Calu3 (cell line): ENCODE measurements at places on chromosomes 12 and 14. TPM values are rescaled to one million over a fixed set of nuclear protein-coding genes. Genes with fewer than 3 reads are reported as not detected.

Gene DAO
- not detected in 2 replicates for total RNA-seq

DNA sequence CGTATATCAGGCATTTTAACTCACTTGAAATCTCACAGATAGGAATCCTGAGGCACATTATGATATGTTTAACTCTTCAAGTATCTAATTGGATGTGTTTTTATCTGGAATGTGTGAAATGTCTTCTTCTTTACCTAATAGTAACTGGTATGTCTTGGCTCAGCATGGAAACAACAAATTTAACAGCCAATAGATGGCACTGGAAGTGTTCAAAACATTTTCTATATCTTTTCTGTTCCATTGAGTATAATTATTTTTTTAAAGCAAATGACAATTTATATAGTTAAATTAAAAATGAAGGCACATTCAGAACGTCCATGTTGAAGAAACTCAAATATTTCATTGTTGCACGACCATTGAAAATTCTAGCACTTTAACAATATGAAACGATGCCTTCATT, 164.6 kb upstream of the SLC16A7 start:
- no peak for DNase-seq

GRCh38 chr14:77372304-77372841, 4.5 kb downstream of the TMED8 start:
- no peak for DNase-seq

DNA sequence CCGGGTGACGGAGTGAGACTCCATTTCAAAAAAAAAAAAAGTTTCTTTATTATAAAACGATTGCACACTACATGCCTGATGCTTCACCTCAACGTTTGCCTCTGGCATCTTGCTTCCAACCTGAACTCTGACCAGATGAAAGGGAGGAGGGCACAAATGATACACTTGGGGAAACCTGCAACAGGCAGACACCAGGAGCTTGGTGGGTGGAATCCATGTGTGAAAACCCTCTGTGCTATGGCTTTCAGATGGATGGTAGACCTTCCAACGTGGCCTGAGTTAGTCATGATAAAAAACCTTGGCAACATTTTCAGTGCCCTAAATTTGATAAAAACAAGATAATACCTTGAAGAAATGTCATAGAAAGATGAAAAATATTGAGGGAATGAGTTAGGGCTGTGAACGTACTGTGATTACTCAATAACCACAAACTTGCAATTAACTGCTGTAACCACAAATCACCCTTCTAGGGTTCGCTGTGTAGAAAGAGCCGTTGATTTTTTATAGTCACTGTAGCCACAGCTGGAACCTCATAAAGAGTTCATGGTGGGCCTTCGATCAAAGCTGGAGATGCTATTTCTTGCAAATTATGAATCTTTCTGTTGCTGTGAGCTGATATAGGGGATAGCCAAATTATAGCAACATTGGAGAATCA, 26.1 kb upstream of the GZMB start:
- DNase-seq, result no peak

DNA sequence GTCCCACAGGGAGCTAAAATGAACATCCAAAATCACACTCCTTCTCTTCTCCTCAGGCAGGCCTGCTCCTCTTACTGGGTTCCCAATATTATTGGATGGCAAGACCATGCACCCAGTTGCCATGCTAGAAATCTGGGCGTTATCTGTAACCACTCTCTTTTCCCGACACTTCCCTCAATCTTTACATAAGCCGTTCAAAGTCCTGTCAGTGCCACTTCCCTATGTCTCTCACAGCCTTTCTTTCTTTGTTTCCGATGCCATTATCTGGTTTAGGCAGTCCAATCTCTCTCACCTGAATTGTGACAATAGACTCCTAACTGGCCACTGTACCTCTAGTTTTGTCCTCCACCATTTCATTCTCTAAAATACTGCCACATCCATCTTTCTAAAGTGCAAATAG, 24.1 kb downstream of the SNRPF start:
- no peak for DNase-seq

Gene TRIM9
- total RNA-seq, result 1.6 TPM in 2 replicates

Gene ADAM21
- 0.17 and 0.22 TPM in 2 replicates for total RNA-seq

- DNase-seq, result no peak
Measured at GRCh38 chr14:91246051-91246852, 1.7 kb upstream of the GPR68 start.

GRCh38 chr12:81520064-81520945, 238.8 kb downstream of the PPFIA2 start:
- no peak for DNase-seq

DNA sequence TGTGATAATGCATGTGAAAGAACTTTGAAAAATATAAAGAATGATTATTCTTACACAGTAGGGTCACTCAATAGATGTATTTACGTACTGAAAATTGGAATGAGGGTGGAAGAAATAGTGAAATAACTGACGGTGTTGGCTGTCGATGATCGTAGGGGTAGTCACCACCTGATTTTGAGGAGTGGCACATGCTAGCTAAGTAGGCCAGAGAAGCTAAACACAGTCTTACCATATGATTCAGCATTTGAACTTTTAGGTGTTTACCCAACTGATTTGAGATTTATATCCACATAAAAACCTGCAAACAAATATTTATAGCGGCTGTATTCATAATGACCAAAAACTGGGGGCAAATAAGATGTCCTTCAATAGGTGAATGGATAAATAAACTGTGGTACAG, 47.6 kb upstream of the HIF1A start:
- DNase-seq, result no peak

GRCh38 chr14:73633116-73634010, 11.4 kb upstream of the DNAL1 start:
- DNase-seq, result peak; percentile 68

Gene RHNO1
- total RNA-seq, result 55.6 and 64.8 TPM in 2 replicates

DNA sequence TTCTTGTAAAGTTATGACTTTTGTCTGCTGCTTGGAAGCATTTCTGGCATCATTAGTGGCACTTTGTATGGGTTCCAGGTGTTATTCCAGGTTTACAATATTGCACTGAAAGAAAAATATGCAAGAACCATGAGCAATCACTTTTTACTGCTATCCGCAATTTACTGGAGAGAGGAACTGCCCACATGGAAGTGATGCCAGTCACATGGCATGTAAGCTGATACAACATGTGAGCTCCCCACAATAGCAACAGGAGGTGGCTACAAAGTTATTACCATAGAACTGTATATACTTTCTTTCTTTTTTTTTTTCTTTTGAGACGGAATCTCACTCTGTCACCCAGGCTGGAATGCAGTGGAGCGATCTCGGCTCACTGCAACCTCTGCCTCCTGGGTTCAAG, 1012.1 kb downstream of the BCL11B start:
- DNase-seq, result no peak

Gene KSR2
- total RNA-seq, result 1.6 and 1.9 TPM in 2 replicates

- no peak for DNase-seq
Measured at GRCh38 chr14:55000381-55000780, 26.5 kb downstream of the WDHD1 start.

DNA sequence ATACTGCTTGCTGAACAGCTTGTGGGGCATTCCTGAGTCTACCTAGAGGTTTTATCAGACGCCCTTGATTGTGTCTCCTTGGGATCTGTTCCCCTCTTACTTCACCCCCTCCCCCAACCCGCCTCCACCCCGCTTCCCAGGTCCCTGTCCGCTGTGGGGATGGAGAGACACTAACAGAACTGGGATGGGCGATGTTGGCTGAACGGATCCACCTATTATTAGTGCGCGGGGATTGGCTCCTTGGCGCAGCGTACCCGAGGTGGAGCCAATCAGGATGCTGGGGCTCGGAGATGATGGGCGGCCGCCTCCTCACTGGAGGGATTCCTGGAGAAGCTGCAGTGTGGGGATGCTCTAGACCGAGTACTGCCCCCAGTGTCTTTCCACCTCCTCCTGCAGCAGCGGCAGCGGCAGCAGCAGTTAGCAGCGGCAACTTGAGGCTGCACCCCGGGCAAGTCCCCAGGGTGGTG, at the start of gene SYT1:
SYT1 (plus strand) TSS at position 372 of the 467 bp plus-strand sequence.
- no peak for DNase-seq

GRCh38 chr14:85075694-85076476, 454.1 kb upstream of the FLRT2 start:
- DNase-seq, result no peak

GRCh38 chr14:69094481-69094880, 58.4 kb downstream of the DCAF5 start:
- no peak for DNase-seq
